ENCODE measurements at places on chromosomes 16 and 17.
A peak's percentile ranks its signal among the peaks of the same experiment; 100 is the strongest.

DNA sequence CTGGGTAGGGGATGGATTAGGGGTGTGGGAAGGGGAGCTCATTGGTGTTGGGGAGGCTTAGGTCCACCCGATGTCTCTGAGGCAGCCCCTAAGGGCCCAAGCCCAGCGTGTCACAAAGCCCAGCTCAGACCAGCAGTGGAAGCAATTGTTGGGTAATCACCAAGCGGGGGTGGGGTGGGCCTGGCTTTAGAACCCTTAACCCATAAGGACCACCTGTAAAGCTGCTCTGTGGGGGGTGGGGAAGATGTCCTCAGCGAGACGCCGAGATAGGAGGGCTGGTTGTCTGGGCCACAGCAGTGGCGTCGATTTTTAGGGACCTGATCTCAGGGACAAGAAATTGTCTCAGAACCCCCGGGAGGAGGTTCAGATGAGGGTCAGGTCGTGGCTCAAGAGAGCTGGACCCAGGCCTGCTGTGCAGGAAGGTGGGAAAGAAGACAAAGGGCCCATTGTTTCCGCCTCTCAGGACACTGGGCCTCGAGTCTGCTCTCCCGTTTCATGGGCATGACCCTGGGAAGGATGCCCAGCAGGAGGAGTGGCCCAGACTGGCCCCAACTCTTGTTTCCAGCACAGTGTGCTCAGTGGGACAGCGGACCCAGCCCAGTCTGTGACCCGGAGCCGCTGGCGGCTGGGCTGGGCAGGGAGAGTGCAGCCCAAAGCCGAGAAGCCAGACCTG, 15.9 kb downstream of the ST6GALNAC2 start:
- no peak for DNase-seq

- no peak for DNase-seq
Measured at GRCh38 chr17:65117384-65118035, 19.7 kb upstream of the RGS9 start.

GRCh38 chr17:49288388-49288787, 57.8 kb upstream of the PHOSPHO1 start:
- no peak for DNase-seq

DNA sequence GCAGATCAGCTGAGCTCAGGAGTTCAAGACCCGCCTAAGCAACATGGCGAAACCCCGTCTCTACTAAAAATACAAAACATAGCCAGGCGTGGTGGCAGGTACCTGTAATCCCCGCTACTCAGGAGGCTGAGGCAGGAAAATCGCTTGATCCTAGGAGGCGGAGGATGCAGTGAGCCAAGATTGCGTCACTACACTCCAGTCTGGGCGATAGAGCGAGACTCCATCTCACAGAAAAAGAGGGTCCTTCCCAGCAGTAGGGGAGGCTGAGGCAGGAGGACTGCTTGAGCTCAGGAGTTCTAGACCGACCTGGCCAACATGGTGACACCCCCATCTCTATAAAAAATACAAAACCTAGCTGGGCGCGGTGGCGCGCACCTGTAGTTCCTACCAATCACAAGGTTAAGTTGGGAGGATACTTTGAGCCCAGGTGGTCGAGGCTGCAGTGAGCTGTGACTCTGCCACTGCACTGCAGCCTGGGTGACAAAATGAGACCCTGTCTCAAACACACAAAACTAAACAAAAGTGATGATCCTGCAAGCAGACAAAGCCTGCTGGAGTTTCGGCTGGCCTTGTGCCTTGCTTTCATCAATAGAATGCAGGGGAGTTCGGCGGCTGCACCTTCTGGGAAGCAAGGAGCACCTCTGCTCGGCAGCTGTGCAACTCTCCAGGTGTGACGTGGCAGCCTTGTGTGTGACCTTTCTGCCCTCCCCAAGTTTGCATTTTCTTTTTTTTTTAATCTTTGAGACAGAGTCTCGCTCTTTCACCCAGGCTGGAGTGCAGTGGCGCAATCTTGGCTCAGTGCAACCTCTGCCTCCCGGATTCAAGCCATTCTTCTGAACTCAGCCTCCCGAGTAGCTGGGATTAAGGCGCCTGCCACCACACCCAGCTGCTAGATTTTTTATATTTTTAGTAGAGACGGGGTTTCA, 12.4 kb upstream of the YWHAE start:
- no peak for DNase-seq

DNA sequence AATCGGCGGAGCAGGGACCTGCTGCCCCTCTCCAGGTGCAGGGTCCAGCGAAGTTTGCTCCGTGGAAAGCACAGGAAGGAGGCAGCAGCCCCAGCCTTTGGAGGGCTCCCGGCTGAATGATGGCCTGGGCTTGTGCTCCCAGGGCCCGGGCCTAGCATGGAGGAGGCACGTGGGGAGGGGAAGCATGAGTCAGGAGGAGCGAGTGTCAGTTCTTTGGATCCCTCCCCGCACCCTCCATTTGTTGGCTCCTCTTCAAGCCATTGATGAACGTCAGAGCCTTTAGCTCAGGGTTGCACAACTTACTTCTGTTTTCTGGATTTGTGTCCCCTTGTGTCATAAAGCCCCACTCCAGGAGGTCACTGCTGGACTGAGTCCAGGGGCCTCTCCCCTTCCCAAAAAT, 25.8 kb downstream of the TTYH2 start:
- DNase-seq, result no peak

- DNase-seq, result peak; percentile 40
Measured at GRCh38 chr17:57988301-57989250, 522 bp upstream of the VEZF1 start.

GRCh38 chr17:43125967-43126910, 1.1 kb upstream of the BRCA1 start:
- no peak for DNase-seq

DNA sequence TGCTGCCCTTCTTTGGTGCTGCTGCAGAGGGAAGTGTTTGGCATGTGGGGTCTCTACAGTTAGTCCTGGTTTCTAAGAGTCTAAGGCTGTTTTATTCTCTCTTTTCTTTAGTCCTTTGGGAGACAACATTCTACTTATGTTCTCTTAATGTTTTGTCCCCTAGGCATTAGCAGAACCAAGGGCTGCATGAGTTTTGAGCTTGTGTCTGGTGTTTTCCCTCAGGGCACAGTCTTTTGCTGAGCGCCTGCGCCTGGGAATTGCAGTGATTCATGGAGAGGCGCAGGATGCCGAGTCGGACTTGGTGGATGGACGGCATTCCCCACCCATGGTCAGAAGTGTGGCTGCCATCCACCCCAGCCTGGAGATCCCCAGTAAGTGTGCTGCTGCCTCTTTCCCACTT, 41.1 kb upstream of the SLC5A10 start:
- no peak for DNase-seq

DNA sequence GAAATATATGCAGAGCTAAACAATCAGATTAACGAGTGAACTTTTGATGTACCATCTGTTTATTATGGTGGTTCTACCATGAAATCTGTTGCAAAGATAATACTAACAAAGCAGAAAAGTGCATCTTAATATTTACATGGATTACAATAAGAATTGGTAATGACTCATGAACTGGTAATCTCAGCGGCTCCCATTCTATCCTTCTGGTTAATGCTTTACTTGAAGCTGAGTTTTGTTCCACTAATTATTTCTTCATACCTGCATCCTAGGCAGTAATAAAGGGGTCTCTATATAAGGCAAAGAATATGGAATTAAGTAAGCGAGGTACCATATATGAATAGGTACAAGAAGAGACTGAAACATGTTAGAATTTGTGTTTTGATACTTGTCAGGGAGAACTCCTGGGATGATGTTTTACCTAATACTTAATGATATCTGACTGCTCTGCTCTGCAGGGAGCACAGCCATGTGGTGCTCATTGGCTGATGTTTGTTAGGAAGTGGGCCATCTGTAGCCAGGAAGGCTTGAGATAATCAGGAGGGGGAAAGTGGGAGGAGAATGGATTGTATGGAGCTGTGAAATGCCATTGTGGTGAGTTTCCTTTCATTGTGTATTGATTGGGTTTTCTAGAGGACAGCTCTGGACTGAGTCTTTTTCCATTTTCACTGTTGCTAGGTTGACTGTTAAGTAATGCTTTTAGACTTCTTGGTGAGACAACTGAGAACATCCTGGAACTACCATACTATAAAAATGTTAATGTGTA, 52.6 kb downstream of the MAP2K6 start:
- no peak for DNase-seq

GRCh38 chr16:87207509-87207908, 109.7 kb downstream of the C16orf95 start:
- DNase-seq, result no peak

DNA sequence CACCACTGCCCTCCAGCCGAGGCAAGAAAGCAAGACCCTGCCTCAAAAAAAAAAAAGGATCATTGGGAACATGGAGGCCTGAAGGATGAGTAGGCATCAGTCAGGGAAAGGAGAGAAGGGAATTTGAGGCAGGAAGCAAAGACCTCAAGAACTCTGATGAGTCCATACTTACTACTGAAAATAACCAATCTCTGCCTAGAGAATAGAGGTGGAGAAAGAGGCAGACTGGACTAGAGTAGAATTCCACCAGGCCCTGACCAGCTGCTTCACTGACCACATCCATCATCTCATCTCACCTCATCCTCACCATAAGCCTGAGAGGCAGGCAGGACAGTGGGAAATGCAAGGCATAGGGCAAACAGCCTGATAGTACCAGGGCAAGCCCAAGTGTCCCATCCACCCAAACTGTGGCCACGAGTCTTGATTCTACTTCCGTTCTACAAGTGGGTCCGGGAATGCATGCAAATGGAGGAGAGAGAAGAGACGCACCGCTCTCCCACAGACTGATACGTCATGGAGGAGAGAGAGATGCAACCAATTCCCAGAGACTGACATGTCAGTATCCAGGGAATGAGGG, 17.1 kb downstream of the ANKRD11 start:
- no peak for DNase-seq

- no peak for DNase-seq
Measured at GRCh38 chr17:36463916-36464764, 22.3 kb upstream of the ZNHIT3 start.

- DNase-seq, result peak; percentile 16
Measured at GRCh38 chr17:58666858-58667267, 25.0 kb downstream of the TEX14 start.

DNA sequence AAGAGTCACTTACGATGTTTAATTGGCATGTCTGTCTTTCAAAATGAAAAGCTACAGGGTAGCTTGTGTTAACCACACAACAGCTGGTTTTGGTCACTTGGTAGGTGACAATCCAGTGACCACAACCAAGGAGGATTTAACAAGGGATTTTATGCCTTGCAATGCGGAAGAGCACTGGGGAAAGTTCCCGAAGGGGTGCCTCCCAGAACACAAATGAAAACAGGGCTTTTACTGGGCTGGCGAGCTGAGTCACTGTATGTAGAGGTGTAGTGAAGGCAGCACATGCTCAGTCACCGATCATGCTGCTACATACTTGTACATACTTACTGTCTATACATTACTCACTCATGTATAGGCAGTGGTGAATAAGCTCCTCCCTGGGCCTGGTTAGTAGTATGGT, 483.5 kb downstream of the CDH13 start:
- no peak for DNase-seq

GRCh38 chr17:48483471-48484131, 47.2 kb downstream of the HOXB1 start:
- no peak for DNase-seq

Data from stimulated activated CD4-positive, alpha-beta T cell treated with anti-CD3 and anti-CD28 coated beads, Interleukin-2, amount 100 ng/mL, for 4 hours (primary cell).